ENCODE measurements at places on chromosomes 11 and 22.
A peak's percentile ranks its signal among the peaks of the same experiment; 100 is the strongest.

- DNase-seq, result no peak
Measured at GRCh38 chr22:31730344-31730711, 19.6 kb downstream of the PRR14L start.

DNA sequence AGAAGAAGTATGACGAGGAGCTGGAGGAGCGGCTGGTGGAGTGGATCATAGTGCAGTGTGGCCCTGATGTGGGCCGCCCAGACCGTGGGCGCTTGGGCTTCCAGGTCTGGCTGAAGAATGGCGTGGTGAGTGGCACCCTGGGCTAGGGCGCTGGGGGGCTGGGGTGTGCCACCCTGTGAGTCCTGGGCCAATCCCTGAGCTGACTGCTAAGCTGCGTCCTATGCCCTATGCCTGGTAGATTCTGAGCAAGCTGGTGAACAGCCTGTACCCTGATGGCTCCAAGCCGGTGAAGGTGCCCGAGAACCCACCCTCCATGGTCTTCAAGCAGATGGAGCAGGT is 3.9 kb downstream of the TAGLN start:
- DNase-seq, result no peak

DNA sequence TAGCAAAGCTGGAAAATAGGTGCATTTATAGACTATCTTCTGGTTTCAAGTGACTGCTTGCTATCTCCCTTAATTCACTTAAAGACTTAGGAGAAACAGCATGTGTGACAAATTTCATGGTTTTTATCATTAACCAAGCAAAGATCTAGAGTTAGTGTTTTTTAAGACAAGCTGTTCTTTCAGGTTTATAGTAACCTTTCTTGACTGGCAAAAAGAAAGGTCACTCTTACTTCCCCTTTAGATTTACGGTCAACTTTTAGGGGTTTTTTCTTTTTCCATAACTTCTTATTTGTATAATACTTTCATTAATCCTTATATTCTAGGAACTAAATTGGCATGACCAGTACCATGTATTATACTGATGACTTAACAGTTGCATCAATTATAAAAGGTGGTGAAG is 46.6 kb downstream of the KDM2A start:
- no peak for DNase-seq

DNA sequence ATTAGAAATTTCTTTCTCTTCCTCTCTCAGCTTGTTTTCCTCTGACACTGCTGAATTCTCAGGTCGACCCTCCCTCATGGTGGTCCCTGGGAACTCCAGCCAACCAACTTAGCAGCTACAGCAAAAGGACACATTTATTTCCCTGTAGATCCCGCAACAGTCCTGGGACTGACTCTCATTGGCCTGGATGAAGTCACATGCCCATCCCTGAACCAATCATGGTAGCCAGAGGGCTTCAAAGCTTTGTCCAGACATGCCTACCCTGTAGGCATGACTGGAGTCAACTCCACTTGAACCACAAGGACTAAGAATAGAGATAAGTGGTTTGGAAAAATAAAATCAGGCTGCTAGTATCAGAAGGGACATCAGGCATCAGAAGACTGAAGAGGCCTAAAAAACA is 84.6 kb upstream of the LRRC55 start:
- no peak for DNase-seq

DNA sequence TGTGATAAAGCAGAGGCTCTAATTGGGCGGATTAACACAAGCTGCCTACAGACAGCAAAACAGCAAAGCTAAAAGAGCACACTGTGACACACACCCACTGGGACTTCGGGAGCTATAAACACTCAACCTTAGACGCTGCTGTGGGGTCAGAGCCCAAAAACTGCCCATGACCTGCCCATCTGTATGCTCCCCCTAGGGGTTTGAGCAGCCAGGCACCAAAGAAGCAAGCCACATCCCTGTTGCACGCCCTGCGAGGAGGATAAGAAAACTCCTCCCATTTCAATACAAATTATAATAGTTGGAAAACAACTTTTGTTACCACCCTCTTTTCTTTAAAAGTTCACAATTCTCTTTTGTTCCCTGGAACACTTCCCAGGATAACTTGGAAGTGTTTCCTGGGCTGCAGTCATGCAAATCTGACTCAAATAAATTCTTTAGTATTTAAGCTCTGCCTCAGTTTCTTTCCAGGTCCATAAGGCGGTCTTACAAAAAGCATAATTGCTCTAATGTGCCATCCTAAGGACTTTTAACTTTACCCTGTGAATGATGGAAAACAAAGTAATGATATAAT is 86.4 kb downstream of the DLG2 start:
- no peak for DNase-seq

DNA sequence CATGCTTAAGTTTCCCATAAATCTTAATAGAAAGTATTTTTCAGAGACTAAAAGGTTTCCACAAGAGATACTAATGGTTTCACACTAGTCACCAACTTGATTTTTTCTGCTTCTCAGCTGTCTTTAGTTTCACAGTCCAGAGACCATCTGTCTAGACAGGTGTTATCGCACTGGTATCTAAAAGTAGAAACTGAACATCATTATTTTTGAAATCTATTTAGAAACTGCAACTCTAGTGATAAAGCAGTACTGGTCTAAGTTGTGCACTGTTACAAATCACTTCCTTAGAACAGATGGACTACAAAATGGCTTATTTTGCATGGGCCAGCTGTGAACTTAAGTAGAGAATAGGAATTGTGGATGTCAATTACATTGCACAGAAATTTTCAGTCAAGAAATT is 78.0 kb downstream of the CNTN5 start:
- no peak for DNase-seq

DNA sequence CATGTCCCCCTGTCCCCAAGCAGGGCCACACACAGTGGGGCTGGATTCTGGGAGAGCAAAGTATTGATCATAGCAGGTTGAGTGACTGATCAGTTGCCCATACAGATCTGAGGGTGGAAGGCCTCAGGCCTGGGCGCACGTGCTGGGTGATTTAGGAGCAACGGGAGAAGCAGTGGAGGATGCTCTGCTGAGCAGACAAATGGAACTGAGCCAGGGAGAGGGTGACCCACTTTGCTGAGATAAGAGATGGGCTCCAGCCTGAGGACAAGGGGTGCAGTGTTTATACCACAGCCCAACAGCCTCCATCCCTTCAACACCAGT is 15.0 kb downstream of the GNAZ start:
- DNase-seq, result no peak

- DNase-seq, result no peak
Measured at GRCh38 chr11:65891219-65892136, 1.0 kb downstream of the CCDC85B start.

DNA sequence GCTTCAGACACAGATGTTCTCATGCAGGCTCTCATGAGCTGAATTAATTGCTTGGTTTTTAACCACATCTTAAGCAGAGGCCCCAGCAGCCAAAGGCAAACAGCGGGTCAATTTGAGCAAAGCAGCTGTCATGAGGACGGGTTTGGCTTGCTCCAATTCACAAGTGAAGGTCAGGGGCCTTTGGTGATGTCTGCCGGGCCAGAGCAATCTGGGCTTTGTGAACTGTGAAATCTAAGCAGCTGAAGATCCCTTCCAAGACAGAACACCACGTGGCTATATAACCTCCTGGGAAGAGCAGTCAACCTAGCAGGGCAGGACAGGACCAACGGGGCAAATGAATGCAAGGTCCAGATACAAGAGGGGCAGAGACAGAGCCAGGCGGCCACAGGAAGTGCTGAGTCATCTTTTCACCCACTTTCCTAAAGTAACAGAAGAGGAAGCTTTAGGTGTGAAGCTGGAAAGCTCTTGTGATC is 187.3 kb upstream of the B3GAT1 start:
- DNase-seq, result no peak

DNA sequence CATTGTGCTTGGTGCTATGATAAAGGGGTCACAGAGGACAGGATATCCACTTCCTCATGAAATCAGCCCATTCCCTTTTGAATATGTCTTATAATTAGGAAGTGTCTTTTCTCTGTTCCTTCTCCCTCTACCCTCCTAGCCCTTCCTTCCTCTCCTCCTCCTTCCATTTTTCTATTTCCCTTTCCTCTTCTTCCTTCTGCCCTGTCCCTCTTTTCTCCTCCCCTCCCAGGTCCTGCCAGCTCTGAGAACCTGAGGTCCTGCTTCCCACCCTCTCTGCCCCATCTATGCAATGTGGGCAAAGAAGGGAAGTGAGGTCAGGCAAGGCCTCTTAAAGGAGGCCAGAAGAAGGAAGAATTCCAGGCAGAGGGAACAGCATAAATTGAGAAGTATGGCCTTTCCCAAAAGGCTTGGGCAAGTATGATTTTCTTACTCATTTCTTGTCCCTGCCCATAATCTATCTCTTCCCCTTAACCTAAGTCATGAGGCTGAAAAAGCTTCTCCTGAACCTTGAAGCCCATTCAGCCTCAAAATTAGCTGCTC is 7.7 kb upstream of the UBASH3B start:
- DNase-seq, result no peak

- no peak for DNase-seq
Measured at GRCh38 chr11:100719362-100719761, 32.3 kb downstream of the ARHGAP42 start.

GRCh38 chr11:131691181-131692041 is 321.0 kb downstream of the NTM start:
- no peak for DNase-seq

DNA sequence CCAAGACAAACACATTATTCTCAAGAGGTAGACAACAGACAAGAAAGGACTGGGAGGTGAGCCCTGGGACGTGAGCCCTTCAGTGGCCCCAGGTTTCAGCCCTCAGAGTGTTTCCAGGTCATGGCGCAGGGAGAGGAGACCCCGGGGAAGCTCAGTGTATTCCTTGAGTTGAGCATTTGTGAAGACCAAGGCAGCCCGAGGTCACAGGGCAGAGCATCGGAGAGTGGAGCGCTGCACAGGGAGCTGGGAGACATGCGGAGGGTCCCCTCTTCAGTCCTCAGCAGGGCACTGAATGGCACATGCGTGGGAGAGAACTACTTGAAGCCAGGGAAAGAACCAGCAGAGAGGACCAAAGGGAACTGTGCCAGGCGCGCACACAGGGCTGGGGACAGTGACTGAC is 11.7 kb downstream of the KRTAP5-6 start:
- no peak for DNase-seq

DNA sequence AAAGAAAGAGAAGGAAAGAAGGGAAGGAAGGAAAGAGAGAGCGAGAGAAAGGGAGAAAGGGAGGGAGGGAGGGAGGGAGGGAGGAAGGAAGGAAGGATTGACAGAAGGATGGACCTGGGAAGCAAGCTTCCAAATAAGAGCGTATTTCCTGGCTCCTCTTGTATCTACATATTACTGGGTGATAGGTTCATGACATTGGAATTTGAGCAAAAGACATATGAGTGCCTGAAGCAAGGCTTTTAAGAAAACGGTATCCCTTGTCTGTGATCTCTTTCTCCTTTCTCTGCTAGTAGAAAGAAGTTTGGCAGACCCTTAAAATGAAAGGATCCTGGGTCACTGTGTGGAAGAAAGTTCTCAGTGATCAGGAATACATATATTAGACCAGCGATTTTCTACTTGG is 932.2 kb upstream of the CCDC90B start:
- no peak for DNase-seq

- DNase-seq, result no peak
Measured at GRCh38 chr11:115924744-115925567, 420.7 kb upstream of the CADM1 start.

DNA sequence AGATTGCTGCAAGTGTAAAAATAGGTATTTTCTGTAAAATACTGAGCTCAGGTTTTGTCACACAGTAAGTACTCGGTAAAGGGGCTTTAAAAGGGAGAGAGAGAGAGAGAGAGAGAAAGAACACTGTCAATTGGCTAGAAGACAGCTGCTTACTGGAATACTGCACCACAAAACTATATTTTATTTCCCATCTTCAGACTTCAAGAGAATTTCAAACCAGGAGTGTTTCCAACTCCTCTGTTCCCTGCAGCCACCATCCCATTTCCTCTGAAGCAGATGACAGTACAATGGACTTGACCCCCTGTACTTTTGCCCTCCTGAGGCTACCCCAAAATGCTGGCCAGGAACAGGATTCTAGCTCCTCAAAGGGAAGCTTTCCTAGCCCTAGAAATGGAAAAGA is 89.7 kb downstream of the RELT start:
- no peak for DNase-seq

GRCh38 chr11:78645226-78646202 is 70.8 kb upstream of the NARS2 start:
- peak; percentile 76 for DNase-seq

- DNase-seq, result peak; percentile 83
Measured at GRCh38 chr22:20889025-20889704, 28.0 kb upstream of the CRKL start.

- DNase-seq, result no peak
Measured at GRCh38 chr22:29798318-29798717, 31.1 kb downstream of the UQCR10 start.

GRCh38 chr22:44734801-44735517 is 17.4 kb upstream of the ARHGAP8 start:
- no peak for DNase-seq

- DNase-seq, result peak; percentile 62
Measured at GRCh38 chr11:62508336-62509058, 38.1 kb downstream of the AHNAK start.

DNA sequence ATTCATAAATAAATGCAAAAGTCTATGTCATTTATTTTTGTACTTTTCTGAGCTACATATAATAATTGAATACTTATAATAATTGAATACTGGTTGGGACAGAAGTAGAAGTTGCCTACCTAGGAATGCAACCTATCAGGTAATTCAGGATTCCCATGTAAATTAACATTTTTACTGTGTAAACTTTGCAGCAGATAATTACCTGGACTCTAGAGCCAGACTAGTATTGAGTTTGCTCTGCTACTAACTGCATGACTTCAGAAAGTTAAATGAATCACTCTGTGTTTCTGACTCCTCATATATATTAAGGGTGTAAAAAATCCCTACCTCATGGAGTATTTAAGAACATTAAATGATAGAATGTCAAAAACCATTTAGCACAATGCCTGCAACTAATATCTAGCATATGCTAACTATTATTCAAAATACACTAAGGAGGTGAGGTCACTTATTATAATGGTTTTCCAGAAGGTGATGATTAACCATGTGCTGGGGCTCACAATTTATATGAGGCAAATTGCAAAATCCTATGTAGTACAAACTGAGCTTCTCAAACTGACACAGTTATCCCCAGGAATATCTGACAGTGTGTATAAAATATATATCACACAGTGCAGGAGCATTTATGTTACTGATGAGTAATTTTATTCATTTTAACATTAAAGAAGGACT is 138.1 kb upstream of the ANO3 start:
- no peak for DNase-seq

- DNase-seq, result peak; percentile 85
Measured at GRCh38 chr11:103108933-103109817, at the start of gene DYNC2H1. TSS of gene DYNC2H1 (plus strand) at chr11:103109426. CDS start at chr11:103109575, 149 bp downstream.

GRCh38 chr11:35662061-35662648 is 420 bp upstream of the TRIM44 start:
- DNase-seq, result peak; percentile 63
